ENCODE measurements at places on chromosomes 5 and 9.

DNA sequence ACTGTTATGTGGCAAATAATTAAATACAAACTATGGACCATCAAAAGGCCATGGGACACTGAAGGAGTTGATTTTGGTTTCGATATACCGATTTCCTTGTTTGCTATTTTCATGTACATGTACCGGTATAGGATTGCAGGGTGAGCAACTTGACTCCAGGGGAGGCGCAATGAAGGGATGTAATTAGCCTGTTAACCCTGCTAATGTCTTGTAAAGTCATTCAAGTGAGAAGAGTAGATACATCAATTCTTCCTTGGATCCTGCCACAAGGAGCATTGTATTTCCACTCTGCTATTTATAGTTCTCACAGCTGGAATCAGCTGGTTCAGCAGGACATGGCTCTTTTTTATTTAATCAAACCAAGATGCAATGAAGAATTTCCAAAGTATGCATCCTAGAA, 102.0 kb downstream of the STK32A start:
- DNase-seq = no peak

DNA sequence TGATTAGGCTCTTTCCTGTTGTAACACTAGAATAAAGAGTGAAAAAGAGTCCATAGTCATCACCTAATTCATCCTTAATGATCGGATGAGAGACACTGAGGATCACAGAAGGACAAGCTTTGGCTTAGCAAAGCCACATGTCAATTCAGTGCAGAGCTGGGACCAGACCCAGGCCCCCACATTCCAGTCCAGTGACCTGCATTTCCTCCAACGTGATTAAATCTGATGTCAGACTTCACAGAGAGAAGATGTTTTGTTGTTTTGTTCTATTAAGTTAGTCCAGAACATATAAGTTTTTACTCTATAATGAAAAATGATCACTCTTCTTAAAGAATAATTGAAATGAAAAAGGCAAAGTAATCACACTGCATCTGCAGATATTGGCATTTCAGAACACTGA, 377.9 kb upstream of the PAPPA start:
- no peak for DNase-seq

GRCh38 chr5:168802337-168802736, 223.2 kb upstream of the PANK3 start:
- DNase-seq = no peak

GRCh38 chr9:127204771-127205470, 59.7 kb upstream of the GARNL3 start:
- no peak for DNase-seq

GRCh38 chr5:149421372-149421685, 42.2 kb upstream of the IL17B start:
- no peak for DNase-seq

Measured in HS-27A (cell line).